ENCODE measurements at places on chromosomes 2 and 18.

GRCh38 chr2:233486357-233486756 lies 80.2 kb downstream of the USP40 start:
- DNase-seq, result no peak

DNA sequence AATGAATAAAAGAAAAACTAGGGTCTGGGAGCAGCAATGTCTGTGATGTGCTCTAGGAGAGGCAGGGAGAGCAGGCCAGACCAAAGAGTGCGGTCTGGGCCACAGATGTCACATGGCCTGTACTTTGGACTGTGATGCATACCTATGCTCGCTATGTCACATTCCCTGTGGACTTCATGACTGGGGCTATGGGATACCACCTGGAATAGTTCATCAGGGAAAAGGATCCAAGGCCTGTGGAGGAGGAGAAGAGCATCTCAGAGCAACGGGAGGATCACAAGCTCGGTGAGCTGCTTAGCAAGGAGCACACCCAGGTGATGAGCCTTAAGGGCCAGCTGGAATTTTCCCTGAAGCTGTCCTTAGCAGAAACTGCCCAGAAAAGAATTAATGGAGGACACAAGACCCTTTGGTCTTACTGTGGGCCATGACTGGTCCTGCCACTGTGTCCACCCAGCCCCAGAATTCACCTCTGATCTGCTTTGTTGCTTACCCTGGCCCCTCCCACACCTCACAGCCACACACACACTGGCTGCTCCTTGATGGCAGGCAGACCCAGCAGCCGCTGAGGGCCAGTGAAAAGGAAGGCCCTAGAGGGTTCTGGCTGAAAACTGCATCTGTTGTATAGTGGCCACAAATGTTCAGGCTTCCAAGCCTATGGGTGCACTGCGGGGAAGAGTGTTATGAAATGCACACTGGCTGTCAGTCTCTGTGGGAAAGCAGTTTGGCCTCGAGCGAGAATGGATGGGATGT lies 25.3 kb upstream of the GCC2 start:
- no peak for DNase-seq

DNA sequence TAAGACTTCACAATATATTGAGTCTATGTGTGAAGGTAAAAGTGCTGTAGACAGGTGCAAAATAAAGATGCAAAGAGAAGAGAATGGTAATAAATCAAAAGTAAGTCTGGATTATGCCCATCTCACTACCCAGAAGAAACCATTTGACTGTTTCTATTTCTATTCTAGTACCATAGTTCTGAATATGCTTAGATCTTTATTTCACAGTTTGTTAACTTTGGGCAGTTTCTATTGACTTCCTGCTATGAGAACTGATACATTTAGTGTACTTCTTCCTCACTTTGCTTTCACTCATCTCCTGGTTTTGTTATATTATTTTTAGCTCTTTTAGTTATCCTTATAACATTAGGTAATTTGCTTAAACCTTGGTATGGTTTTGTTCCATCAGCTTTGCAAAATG lies 94.9 kb downstream of the HS1BP3 start:
- no peak for DNase-seq

GRCh38 chr18:79961527-79962291 lies 2.7 kb upstream of the HSBP1L1 start:
- no peak for DNase-seq
